IMR-90 (cell line): ENCODE measurements at places on chromosomes 3 and 15. TPM values are rescaled to one million over a fixed set of nuclear protein-coding genes. Genes with fewer than 3 reads are reported as not detected.

DNA sequence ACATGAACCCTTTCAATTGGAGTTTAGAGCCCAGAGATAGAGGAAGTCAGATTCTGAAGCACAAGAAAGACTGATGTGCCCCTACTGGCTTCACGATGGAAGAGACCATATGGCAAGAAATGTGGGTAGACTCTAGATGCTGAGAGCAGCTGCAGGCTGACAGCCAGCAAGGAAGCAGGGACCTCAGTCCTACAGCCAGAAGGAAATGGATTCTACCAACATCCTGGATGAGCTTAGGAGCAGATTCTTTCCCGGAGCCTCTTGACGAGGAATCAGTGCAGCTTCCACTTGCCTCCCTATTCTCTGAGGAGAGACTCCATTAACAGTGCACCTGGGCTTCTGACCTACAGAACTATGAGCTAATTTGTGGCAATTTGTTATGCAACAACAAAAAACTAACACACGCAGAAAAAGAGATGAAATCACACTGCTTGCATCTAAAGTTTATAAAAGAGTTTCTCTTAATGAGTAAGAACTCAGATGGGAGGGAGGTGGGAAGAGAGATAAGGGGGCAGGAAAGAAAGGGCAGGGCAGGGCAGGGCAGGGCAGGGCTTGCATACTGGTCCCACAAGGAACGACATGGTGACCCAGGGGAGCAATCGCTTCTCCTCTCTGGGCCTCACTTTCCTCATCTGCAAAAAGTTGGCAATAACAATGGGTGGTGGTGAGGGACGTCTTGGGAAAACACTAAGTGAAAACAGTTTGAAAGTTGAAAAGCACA, 440.9 kb downstream of the FOXP1 start:
- peak; percentile 34 for DNase-seq

DNA sequence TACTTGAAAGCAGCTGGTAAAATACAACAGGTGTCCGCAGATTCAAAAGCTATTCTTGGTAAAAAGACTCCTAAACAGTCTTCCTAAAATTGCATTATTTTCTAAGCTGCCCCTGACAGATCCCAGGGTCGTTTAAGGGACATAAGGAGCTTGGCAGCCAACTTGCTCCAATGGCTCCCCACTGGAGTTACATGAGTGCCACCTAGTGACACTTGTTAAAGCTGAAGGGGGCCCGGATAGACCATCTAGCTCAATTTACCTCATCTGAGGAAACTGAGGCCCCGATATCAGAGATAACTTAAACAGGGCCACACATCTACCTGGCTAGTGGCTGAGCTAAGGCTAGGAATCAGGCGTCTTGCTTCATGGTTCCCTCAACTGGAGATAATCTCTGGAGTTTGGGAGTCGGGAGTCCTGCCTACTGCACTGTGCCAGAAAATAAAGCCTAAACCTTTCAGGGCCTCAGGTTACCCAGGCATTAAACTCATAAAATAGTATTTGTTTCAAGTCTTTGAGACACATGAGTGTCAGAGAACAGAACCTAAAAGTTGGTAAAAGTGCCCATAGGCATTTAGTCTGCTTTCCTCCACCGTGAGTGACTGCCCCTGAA, 6.5 kb upstream of the TBC1D23 start:
- peak; percentile 78 for DNase-seq

- no peak for DNase-seq
Measured at GRCh38 chr3:65035246-65035645, 347.4 kb upstream of the ADAMTS9 start.

GRCh38 chr15:65902373-65902772, 33.1 kb downstream of the RAB11A start:
- DNase-seq = peak; percentile 6

DNA sequence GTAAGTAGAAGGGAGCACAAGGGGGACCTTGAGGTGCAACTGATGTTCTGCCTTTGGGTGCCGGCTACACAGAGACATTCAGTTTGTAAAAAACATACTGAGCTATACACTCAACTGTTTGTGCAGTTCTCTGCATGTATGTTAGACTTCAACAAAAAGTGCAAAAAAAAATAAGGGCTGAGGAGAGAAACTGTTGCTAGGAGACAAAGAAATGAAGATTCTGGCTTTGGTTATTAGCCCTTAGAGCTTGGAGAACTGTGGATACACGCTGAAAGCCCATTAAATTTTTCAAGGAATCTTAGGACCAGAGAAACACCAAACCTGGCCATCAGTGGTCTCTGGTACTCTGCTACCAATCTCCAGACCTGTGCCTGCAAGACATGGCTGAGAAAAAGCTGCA, 207.6 kb upstream of the NSMCE3 start:
- no peak for DNase-seq

DNA sequence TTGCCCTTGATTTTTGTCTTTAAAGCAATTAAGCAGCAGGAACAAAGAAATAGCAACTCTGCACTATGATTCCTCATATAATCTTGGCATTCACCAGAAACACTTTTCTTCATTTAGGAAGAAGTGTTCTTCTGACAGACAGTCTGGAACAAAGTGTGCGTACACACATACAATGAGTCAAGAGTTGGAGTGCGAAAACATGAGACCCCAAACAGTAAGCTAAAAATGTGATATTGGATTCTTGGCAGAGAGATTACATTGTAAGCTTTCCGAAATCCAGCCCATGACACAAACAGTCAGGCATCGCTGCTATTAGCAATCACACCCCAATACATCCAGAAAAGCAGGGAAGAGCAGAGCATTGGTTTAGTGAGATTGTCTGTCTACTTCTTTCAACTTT, 306.7 kb upstream of the TBC1D5 start:
- no peak for DNase-seq

DNA sequence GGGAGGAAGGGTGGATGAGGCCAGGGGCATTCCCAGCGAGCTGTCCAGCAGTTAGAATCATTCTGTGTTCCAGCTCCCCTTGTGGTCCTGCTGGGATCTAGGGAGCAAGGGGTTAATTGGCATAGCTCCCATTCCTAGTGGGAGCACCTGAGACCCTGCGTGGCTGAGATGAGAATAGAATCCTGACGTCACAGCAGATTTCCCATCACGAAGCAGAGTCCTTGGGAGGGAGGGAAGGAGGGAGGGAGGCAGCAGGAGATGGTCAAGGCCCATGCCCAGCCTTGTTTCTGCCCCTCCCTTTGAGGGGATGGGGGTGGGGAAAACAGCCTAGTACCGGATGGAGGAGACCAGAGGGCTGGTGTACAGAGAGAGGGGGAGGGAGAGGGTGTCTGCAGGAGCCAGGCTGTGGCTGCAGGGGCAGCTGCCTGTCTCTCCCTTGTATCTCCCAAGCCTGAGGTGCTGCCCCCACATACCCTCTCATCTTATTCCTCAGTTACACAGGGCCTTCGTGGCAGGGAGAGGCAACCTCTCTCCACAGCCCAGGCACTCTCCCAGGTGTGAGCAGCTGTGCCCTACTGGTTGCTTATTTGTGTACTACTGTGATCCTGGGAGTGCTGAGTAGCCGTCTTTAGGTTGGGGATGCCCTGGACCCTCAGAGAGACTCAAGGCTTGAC, 5.4 kb downstream of the TYRO3 start:
- DNase-seq = no peak

DNA sequence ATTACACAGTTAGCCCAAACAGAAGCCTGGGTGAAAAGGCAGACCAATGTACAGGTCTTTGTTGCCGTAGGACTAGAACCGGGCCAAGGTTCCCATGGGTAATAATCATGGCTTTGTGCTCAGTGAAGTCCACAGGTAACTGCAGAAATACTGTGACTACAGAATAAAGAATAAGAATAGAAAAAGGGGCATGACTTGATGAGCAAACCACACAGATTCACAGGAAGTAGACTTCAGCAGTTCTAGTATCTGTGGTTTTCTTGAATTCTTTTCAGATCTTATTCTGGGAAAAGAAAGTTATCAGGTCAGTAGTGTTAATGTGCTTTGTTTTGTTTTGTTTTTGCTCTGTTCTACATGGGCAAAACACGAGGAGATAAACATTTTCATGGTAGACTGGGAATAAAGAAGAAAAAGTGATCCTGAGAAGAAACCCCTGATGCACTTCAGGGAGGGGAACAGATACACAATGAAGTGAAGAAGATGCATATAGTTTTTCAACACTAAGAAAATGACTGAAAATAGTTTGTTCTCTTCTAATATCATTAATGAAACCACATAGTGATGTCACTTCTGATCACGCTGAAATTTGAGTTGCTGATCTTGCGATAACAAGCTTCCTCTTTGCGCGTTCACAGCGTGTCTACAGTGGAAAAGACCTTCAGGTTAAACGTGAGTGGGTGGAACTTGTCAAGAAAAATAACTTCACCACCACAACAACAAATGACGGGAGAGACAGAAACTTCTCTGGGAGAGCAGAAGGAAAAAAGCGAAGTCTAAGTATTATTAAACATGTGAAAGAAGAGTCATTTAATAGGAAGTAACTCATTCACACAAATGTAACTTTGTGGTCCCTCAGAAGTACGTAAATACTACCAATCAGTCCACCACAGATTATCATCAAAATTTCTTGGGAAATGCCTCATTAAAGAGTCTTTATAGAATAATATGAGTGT, 315.8 kb upstream of the SATB1 start:
- DNase-seq = no peak

GRCh38 chr3:67312155-67312554, 314.0 kb downstream of the KBTBD8 start:
- DNase-seq = no peak

DNA sequence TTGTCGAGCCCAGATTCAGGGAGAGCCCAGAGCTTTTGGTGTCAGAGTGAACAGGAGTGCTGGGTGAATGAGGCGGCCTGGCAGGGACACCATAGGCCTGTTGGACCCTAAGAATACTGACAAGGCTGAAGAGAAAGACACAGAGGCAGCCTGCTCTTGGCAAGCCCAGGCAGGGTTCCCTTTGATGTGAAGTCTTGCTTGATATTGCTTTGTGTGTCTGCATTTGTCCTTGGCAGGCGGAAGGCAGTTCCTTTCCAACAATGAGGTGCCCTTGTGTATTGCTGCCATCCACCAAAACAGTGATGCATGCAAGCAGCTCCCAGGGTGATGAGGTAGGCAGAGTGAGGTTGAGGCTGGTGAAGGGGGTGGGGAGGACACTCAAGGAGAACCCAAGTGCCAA, 152.7 kb upstream of the TSC22D2 start:
- DNase-seq = no peak

GRCh38 chr3:13771496-13771895, 108.4 kb downstream of the WNT7A start:
- DNase-seq = no peak

- no peak for DNase-seq
Measured at GRCh38 chr3:25678581-25678980, 13.9 kb upstream of the TOP2B start.

Gene RASL12
- under 0.01 and 0.18 TPM in 2 replicates for total RNA-seq

Gene MUSTN1
- not detected in 2 replicates for total RNA-seq

Gene VIPR1
- total RNA-seq = not detected in 2 replicates

Gene CORO2B
- 9.3 and 9.7 TPM in 2 replicates for total RNA-seq

Gene GRIP2
- under 0.01 TPM in 1 of 2 replicates, not detected in the other for total RNA-seq

Gene CATSPER2
- 0.28 and 11.3 TPM in 2 replicates for total RNA-seq
